ENCODE measurements at places on chromosomes 12 and 14.
A peak's percentile ranks its signal among the peaks of the same experiment; 100 is the strongest.

DNA sequence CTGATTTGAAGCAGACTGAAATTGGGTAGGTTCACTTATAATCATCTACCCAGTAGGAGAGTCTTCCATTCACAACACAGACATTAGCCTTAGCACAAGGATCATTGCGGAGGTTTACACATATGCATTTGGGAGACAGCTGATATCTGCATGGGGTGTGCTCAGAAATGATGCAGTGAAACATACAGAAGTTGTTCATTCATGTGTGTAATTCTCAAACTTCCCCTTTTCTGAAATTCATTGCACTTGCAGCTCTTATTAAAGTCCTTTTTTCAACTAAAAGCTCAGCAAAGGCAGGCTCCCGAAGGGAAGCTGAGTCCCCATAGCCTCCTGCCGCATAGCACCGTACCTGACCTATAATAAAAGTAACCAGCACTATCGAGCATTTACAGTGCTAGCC lies 218.3 kb upstream of the CRY1 start:
- no peak for DNase-seq

DNA sequence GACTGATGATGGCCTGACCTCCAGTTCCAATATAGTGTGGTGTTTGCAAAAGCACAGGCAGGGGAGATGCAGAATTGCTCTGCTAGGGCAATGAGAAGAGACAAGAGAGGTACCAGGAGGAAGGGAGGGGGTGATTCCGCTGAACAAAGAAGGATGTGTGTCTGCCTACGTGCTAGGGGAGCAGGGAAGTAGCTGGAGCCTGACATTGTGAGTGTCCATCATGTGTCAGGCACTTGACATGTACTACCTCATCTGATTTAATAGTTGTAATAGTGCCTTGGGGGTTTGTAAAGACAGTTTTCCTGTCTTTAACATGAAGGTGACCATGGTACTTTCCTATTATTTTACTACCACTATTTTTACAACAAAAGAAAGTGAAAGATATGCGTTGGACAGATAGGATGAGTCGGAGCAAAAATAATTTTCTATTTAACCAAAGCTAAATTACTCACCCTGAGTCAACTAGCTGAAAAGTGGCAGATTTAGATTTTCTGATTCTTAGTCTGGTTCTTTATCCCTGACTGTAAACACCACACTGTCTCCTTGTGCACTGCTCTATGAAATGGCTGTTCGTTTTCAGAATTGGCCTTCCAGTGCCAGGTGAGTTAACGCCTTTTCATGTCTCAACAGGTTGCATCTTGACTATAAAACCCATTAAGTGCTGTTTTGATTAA lies 33.7 kb upstream of the TEAD4 start:
- no peak for DNase-seq

DNA sequence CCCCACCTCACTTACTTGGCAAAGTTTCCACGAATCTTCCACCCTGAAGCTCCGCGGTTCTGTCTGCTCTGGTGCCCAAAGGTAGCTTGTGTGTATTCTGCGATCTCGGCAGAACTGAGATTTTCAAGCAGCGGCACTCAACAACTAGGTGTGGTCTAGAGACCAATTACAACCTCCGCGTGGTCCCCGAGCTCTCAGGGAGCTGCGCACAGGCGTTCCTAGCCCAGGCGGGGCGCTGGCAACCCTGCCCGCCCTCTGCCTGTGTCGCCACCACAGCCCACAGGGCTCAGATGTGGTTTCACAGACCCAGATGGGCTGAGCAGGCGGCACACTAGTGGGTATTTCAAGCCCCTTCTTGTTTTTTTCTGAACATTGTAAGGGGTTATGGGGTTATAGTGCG lies 1.5 kb upstream of the DIABLO start:
- DNase-seq: no peak

GRCh38 chr12:22593864-22594263 lies 31.1 kb upstream of the ETNK1 start:
- no peak for DNase-seq

- no peak for DNase-seq
Observed at GRCh38 chr14:21264025-21264801, 5.0 kb downstream of the HNRNPC start.

DNA sequence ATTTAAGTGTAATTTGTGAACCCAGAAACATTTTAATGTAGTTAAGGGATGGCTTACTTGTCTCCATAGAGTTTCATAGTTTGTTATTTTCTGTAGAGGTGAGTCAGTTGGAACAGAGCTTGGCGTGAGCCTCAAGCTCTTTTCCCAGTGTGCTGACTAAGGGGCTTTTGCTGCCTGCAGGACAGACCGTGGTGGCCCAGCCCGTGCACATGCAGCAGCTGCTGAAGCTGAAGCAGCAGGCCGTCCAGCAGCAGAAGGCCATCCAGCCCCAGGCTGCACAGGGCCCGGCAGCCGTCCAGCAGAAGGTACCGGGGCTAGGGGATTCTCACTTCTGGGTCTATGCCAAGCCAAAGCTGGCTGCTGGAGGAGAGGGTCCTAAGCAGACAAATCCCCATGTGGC lies 76.9 kb downstream of the DDX51 start:
- DNase-seq: no peak

GRCh38 chr12:79486154-79486553 lies 204.6 kb downstream of the PAWR start:
- no peak for DNase-seq

DNA sequence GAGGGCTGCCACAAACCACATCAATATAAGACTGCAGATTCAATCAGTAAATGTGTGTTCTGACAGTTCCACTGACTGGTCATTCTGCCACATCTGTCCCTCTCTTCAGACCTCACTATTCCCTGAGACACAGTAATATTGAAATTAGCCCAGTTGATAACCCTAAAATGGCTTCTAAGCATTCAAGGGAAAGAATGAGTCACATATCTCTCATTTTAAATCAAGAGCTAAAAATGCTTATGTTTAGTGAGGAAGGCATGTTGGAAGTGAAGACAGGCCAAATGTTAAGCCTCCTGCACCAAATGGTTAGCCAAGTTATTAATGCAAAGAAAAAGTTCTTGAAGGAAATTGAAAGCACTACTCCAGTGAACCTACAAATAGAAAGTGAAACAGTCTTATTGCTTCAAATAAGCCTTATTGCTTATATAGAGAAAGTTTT lies 24.5 kb upstream of the KIF21A start:
- no peak for DNase-seq

GRCh38 chr12:20410734-20411133 lies 42.4 kb downstream of the PDE3A start:
- no peak for DNase-seq

DNA sequence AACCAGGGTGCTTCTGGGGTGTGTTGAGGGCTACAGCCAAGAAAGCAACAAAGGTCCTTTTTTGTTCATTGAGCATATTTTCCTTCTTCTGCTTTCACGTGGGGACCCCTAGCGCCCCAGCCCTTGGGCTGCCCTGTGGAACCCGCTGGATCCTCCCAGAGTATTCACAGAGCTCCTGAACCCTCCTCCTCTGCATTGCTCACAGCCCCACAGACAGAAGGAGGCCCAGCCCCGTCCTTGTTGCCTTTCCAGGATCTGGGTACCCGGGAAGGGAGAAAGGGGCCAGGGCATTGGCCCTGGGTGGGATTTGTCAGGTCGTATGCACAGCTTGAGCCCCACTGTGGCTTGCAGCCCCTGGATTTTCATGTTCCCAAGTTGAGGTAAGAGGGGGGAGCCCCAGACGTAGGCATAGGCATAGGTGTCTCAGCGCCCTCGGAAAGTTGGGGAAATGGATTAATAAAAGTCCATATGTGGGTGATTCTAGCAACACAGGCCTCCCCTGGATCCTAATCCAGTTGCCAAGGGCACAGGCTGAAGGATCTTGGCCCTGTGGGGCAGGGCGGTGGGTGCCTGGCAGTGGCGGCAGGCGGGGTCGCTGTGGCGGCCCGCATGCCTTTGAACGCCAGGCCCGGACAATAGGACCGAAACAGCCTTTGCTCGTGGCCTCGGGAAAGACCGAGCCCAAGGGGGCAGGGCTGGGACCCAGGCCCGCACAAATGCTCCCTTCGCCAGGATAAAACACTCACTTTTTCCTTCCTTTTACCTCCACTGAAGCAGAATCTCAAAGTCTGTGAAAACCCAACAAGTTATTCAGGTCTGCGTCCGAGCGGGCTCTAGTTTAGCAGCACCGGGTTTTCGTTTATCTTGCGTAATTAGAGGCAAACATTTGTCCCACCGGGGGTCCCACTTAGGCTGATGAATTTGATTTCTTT lies 3.0 kb upstream of the HOXC10 start:
- no peak for DNase-seq

DNA sequence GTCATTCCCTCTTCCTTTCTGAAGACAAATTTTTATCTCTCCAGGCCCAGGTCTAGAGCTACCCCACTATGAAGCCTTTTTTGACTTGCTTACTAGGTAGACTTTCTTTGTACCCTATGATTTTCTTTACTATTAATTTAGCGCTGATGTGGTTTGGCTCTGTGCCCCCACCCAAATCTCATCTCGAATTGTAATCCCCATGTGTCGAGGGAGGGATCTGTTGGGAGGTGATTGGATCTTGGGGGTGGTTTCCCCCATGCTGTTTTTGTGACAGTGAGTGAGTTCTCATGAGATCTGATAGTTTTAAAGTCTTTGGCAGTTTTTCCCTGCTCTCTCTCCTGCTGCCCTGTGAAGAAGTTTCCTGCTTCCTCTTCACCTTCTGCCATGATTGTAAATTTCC lies 118.1 kb downstream of the SLC38A1 start:
- no peak for DNase-seq

DNA sequence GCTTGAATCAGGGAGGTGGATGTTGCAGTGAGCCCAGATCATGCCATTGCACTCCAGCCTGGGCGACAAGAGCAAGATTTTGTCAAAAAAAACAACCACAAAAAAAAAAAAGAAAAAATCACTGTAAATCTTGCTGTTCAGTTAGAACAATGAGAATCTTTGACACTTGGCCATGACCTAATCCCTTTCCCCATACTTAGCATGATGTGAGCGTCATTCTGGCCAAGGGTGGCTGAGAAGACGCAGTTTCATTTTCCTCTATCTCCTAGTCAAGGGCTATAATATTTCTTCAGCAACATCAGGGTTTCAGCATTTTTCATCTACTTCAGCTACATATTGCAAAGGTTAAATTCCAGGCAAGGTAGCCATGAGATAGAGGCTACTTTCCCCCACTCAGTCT lies 599.4 kb upstream of the MDGA2 start:
- DNase-seq: no peak

GRCh38 chr12:127619869-127620734 lies 646.9 kb upstream of the TMEM132C start:
- no peak for DNase-seq

GRCh38 chr12:127170226-127171180 lies 1096.5 kb upstream of the TMEM132C start:
- DNase-seq: no peak

DNA sequence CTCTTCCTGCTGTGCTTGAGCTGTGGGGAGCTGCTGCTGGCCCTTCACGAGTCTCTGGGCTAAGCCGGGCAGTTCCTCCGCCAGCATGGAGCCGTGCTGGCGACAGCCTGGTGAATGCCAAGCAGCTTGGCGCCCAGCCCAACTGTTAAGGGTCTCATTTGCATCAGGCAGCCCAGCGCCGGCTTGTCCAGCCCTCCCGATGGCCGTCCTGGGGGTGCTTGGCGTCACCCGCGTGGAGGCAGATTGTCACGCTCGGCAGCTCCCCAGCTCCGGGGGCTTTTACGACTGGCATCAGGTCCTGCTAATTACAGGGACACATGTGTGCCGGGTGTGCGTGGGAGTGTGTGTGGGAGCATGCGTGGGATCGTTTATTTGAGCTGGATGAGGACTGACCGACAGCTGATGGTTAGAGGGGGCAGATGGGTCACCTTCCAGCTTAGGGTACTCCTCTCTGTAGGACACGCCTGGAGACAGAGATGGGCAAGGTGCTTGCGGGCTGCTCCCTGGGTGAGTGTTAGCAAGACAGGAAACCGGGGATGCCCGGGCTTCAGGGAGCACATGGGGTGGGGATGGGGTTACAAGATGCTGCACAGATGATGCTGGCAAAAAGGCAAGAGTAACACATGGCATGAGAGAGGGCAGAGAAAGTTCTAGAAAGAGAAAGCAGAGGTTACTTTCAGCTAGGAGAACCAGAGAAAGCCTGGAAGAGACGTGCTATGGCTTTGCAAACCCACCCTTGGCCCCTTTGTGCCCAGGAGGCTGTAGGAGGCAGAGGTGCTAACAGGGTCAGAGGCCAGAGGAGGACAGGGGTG lies 64.1 kb downstream of the KIF26A start:
- peak; percentile 58 for DNase-seq

GRCh38 chr14:23074906-23075305 lies 17.6 kb upstream of the CDH24 start:
- DNase-seq: no peak

DNA sequence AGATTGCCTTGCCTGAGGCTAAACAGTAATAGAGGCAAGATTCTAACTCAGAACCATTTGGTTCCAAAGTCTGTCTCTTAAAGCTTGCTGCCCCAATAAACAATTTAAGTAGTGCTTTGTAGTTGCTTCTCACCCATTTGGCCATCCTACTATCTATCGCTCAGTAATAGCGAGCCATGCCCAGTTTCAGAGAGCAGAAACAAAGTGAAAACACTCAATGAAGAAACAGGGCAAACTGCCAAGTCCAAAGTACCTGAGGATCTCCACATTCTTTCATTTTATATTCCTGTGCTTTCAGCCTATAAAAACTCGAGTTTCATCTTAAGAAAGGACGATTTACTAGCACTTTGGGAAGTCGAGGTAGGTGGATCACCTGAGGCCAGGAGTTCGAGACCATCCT lies 103.3 kb upstream of the BBS10 start:
- DNase-seq: no peak

DNA sequence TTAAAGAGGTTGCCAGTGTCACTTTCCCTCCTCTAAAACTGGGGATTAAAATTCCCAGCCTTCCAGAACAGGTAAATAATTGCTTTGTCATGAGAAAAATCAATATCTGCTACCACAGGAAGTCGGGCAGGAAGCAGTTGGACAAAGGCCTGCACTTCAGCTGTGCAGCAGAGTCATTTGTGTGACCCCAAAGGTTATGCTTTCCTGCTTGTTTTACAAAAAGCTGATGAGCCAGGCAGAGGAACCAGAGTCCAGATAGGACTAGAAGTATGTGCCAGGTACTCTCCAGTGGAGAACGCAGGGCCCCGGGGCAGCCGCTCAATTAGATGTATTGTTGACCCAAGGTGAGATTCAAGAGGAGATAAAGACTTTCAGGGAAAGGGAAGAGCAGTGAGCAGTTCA lies 117.1 kb upstream of the FRMD6 start:
- DNase-seq: no peak

Data from NCI-H524 treated with DMSO at 0.1 percent for 48 hours (cell line).